ENCODE measurements at places on chromosomes 1 and 21.

DNA sequence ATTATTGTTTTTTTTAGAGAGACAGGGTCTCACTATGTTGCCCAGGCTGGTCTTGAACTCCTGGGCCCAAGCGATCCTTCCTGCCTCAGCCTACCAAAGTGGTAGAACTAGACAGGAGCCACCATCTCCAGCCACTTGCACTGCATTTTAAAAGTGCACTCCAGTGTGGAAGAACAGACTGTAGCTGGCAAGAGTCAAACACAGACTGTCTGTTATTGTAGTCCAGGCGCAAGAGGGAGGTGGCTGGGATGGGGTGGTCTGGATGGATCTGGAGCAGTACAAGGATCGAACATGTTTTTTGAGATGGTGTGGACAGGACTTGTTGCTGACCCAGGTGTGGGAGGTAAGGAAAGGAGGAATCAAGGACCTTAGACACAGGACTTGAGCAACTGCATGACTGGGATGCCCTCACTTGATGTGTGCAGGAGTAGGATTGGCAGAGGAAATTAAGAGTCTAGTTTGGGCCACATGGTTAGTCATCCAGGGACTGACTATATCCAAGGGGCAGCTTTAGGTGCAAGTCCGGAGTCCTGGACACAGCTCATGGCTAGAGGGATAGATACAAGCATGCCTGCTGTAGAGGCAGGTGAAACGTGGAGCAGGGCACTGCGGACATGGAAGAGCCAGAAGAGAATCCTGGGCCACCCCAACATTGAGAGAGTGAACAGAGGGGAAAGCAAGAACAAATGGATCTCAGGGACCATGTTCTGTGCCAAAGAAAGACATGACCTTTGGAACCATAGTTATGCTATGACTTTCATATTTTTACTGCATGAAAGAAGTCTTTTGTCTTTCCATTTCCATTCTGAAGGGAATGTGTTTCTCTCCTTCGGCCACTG, 42.0 kb downstream of the ELK4 start:
- DNase-seq = no peak

GRCh38 chr1:113876176-113876575, 4.7 kb upstream of the PTPN22 start:
- no peak for DNase-seq

GRCh38 chr1:216890871-216891270, 167.6 kb upstream of the ESRRG start:
- DNase-seq = no peak

- no peak for DNase-seq
These were observed 1316.8 kb upstream of the B3GALT2 start for GRCh38 chr1:194503209-194503608.

DNA sequence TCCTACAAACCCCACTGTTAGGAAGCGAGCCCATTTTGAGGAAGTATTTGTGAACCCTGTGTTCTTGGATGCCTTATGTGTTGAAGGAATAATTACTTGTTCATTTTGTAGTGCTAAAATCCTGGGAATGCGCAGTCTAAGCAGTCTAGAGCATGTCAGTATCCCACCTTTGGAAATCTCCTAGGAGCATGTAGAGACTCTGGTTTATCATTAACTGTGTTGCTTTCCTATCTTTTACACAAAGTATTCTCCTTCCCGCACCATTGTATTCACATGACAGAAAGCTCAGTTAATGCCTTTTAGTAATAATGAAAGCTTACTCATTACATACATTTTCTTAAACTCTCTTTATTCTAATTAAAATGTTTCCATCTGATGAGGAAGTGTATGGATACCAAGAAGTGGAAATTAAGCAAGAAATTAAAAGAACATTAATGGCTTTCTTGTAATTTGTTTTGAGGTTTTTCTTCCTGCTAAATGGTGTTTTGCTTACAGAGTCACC, 99.4 kb downstream of the CAMTA1 start:
- no peak for DNase-seq

DNA sequence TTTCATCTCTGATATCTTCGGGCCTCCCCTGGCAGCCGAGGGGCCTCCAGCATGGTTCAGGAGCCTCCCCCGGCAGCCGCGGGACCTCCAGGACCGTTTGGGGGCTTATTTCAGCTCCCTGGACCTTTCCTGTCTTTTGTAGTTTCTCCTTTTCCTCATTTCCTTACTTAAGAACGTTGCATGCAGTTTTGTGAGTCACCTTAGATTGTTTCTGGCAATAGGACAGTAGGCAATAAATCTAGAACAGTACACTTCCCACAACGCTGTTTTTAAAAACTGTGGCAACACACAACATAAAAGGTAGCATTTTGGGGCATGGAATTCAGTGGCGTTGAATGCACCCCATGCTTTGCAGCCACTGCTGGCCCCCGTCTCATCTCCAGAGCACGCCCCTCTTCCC, 24.4 kb downstream of the FAAP20 start:
- DNase-seq = no peak

DNA sequence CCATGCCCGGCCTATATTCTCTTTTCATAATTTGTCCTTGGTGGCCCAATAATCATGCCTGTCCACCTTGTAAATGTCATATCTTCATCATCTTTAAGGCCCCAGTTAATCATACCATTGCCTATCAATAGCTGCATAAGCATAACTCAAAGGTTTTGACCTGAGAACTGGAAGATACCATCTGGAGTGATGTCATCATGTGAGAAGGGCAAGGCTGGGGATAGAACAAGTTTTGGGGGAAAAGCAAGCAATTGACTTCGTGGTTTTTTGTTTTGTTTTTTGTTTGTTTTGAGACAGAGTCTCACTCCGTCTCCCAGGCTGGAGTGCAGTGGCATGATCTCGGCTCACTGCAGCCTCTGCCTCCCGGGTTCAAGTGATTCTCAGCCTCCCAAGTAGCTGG, 6.2 kb downstream of the UBIAD1 start:
- DNase-seq = no peak

- no peak for DNase-seq
These were observed 362.5 kb upstream of the ADAMTS5 start for GRCh38 chr21:27329255-27329851.

GRCh38 chr1:24284156-24284471, 35.0 kb upstream of the GRHL3 start:
- no peak for DNase-seq

Measured in lung microvascular endothelial cell (primary cell).